ENCODE measurements at places on chromosomes 13 and 19.

DNA sequence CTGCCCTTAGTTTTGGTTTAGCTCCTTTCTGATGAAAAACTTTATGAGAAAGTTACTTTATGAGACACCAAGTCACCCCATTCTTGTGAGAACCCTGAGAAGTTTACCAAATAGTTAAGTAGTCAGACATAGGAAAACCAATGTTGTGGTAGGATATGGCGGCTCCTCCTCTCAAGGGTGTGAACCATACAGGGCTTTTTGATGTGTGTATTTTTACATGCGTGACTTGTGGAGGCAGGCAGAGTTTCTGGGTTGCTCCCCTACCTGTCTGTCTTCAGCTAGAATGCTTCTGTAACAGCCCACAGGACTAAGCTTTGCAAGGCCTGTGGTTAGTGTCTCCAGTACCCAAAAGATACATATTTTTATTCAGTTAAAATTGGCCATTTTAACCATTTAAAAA lies 18.3 kb downstream of the UBAC2 start:
- no peak for DNase-seq

DNA sequence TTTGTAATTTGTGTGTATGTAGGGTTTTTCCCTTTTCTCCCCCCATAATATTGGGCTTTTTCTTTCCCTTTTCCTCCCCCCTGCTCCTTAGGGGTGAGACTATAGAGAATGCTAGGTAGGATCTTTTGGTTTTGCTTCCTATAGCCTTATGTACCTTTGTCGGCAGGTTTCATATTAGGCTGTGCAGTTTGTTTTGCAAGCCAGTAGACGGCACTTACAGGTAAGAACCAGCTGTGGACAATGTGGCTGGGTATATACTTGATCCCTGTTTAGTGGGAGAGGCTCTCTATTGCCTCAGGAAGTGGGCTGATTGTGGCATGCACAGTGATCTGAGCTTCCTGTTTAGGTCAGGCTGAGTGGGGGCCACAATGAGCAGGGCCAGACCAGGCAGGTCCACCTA lies 359.2 kb upstream of the OBI1 start:
- DNase-seq, result no peak

DNA sequence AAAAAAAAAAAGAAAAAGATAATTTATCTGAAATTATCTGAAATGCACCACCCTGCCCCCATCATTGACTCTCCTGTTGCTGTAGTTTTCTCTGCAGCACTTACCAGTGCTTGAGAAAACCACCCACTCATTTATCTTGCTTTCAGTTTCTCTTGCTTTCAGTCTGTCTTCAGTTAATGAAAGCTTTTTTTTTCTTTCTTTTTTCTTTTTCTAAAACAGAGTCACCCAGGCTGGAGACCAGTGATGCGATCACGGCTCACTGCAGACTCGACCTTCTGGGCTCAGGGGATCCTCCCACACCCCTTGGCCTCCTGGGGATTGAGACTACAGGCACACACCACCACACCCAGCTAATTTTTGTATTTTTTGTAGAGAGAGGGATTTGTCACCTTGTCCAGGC lies 4.3 kb upstream of the ACP5 start:
- DNase-seq, result peak; percentile 64

DNA sequence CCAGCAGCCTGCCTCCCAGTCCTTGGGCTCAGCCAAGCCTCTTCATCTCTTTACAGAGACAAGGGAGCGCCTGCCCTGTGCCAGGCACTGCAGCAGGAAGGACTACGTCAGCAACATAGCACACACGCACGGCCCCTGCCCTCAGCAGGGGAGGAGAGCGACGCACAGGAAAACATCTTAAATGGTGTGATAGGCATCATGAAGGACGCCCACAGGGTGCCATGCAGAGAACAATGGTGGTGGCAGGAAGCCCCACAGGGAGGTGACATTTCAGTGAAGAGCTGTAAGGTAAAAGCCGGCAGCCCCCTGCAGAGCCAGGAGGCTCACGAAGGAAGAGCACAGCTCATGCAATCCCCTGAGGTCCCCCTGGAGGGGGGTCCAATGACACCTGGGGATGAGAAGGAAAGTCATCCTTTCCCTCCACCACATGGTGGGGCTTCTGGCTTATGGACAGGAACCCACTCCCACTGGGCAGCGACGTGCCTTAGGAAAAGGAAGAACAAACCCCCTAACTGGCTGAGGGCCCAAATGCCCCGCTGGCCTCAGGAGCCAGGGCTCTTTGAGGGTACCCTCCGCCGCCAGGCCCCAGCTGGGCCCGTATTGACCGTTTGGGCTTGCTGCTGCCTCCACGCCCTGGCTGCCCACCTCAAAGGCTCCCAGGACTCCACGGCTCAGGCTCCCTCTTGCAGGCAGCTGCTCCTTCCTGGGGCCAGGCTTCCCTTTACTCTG lies 37.3 kb upstream of the C13orf42 start:
- no peak for DNase-seq

- no peak for DNase-seq
These were observed 19.4 kb downstream of the PLVAP start for GRCh38 chr19:17357724-17358123.

GRCh38 chr13:82687884-82688283 lies 1194.4 kb downstream of the SLITRK1 start:
- no peak for DNase-seq

- no peak for DNase-seq
These were observed 660.9 kb downstream of the LIG4 start for GRCh38 chr13:107554460-107554859.

GRCh38 chr13:58085274-58085673 lies 453.7 kb downstream of the PCDH17 start:
- no peak for DNase-seq

All from CD14-positive monocyte (primary cell).